Endodermal cell (in vitro differentiated cells): ENCODE measurements at places on chromosomes 4 and X. TPM values are rescaled to one million over a fixed set of nuclear protein-coding genes. Genes with fewer than 3 reads are reported as not detected.

The TGIF2LX gene
- not detected in 3 replicates for total RNA-seq

The EIF1AX gene
- total RNA-seq: 121 and 129 TPM in 2 replicates

The ART3 gene
- total RNA-seq: 0.92 and 0.99 TPM in 2 replicates

The FMR1NB gene
- not detected in 2 replicates for total RNA-seq

The SLC9B1 gene
- 1.4 to 2.1 TPM (median 1.6 TPM) in 3 replicates for total RNA-seq

The SLC38A5 gene
- 22.4 to 31.1 TPM (median 30.8 TPM) in 3 replicates for total RNA-seq

The NDST3 gene
- total RNA-seq: 0.71 to 0.84 TPM in 2 of 3 replicates, not detected in the other

The HTATSF1 gene
- total RNA-seq: 61.1 and 64.2 TPM in 2 replicates

The USP17L18 gene
- not detected in 3 replicates for total RNA-seq

DNA sequence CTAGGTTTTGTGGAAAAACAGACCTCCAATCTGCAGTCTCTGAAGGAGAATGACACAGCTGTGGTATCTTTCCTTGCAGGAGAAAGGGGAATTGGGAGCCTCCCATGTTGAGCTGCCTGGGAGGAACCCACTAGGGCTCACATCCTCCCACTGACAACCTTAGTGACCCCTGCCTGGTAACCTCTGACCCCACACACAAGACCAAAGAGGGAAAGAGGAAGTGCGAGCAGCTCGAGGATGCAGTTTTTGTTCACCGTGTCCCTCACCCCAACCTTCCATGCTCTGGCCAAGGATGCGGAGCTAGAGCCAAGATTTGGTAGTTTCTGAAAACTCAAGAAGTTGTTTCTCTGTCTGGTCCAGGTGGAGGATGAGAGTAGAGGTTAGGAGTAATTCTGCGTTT lies 5.4 kb upstream of the ZXDA start:
- H3K4me3 ChIP-seq: no peak overlapping the region
- DNase-seq: no peak
- H3K27ac ChIP-seq: no peak overlapping the region
- no peaks in the 10 kb centered on the region for H3K27me3 ChIP-seq
- no peaks in the 10 kb centered on the region for H3K36me3 ChIP-seq

- no peak overlapping the region for H3K27ac ChIP-seq
- no peaks in the 10 kb centered on the region for H3K27me3 ChIP-seq
- no peaks in the 10 kb centered on the region for H3K4me1 ChIP-seq
- no peak for DNase-seq
- no peak overlapping the region for H3K4me3 ChIP-seq
- no peaks in the 10 kb centered on the region for H3K36me3 ChIP-seq
Observed at GRCh38 chrX:18573556-18573955, 98.4 kb downstream of the RS1 start.

- H3K4me3 ChIP-seq: no peak overlapping the region
- DNase-seq: no peak
- no peaks in the 10 kb centered on the region for H3K4me1 ChIP-seq
Observed at GRCh38 chrX:12610079-12610478, 181.1 kb upstream of the PRPS2 start.

- H3K27me3 ChIP-seq: no peaks in the 10 kb centered on the region
- no peak overlapping the region for H3K4me3 ChIP-seq
Observed at GRCh38 chr4:93693141-93693540, 135.4 kb upstream of the ATOH1 start.

DNA sequence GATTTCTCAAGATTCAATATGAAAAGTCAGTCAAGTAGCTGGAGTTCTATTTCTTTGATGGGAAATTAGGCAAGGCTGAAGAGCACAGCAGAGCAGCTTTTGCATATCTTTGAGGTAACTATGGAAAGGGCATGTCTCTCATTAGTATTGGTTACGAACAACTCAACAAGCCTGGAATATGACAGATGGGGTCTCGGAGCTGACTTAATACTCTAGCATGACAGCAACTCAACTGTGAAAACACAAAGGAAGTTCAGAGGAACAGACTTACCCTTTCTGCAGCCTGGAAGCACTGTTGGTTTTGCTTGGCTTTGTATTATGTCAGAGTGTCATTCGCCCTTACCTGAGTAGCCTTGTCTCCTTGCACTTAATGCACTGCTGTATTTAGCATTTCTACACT lies 79.9 kb upstream of the AADAT start:
- H3K36me3 ChIP-seq: no peaks in the 10 kb centered on the region
- H3K27ac ChIP-seq: peak overlapping the region; percentile 0
- H3K4me3 ChIP-seq: no peak overlapping the region
- no peaks in the 10 kb centered on the region for H3K4me1 ChIP-seq
- DNase-seq: no peak
- H3K27me3 ChIP-seq: no peaks in the 10 kb centered on the region

DNA sequence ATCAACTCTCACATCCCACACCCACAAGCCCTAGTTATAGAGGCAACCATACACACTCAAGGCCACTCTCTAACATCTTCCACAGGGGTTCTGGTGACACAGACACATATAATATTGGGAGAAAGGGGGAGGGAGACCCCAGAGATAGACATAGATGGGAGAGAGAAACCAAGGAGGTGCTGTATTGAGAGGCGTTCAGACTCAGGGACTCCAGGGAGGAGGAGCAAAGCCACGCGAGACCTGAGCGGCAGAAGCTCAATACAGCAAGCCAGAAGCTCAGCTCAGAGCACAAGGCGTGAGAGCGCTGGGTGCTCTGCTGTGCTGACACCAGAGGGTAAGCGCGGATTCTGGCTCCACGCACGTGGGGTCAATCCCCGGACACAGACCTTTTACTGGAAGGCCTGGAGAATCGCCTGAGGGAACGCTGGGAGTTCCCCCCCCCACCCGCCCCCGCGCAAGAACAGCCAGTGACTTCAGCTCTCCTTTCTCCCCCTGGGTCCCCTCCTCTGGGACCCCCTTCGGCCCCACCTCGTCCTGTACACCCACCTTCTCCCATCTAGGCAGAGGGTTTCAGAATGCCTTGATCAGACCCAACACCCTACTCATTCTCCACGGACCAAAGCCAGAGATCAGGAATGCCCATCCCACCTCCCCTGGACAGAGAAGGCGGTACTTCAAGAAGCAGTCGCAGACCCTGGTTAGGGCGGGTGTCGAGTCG lies 8.7 kb downstream of the MSX1 start:
- peaks cover 100% of the 10 kb centered on the region for H3K27me3 ChIP-seq
- H3K27ac ChIP-seq: no peak overlapping the region
- H3K4me1 ChIP-seq: no peaks in the 10 kb centered on the region
- H3K36me3 ChIP-seq: no peaks in the 10 kb centered on the region
- no peak overlapping the region for H3K4me3 ChIP-seq
- DNase-seq: peak; percentile 56

GRCh38 chr4:39976945-39977488 lies 694 bp downstream of the PDS5A start:
- H3K27me3 ChIP-seq: no peaks in the 10 kb centered on the region
- peak overlapping the region; percentile 93 for H3K4me3 ChIP-seq
- no peaks in the 10 kb centered on the region for H3K4me1 ChIP-seq
- H3K27ac ChIP-seq: peak overlapping the region; percentile 89

DNA sequence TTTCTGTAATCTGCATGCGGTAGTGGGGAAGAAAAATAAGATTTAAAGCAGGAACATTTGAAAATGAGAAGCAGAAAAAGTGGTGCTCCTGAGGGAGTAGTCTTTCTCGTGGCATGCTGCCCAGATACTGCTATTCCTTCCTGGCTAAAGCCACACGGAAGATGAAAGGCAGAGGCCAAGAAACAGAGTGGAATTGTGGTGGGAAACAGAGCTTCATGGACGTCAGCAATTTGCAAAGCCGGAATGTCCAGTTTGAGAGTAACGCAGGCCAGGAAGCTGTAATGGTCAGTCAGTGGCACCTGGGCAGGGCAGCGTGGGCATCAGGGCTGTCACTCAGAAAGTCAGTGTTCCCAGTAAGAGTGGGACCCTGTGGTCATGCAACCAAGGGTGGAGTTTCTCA lies 63.7 kb upstream of the FMR1 start:
- no peaks in the 10 kb centered on the region for H3K4me1 ChIP-seq
- no peaks in the 10 kb centered on the region for H3K27me3 ChIP-seq
- H3K4me3 ChIP-seq: no peak overlapping the region
- H3K27ac ChIP-seq: no peak overlapping the region
- DNase-seq: no peak

DNA sequence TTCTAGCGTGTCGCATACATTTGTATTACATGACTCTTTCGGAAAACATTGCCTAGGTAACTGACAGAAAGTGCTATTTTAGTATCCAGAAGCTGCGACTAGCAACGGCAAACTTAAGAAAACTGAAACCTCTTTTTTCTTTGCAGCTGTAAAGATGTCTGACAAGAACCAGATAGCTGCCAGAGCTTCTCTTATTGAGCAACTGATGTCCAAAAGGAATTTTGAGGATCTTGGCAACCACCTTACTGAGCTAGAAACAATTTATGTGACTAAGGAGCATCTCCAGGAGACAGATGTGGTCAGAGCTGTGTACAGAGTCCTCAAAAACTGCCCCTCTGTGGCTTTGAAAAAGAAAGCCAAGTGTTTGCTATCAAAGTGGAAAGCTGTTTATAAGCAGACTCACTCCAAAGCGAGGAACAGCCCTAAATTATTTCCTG lies 9.4 kb downstream of the TCEANC start:
- H3K27me3 ChIP-seq: no peaks in the 10 kb centered on the region
- H3K4me1 ChIP-seq: no peaks in the 10 kb centered on the region
- no peaks in the 10 kb centered on the region for H3K36me3 ChIP-seq
- H3K4me3 ChIP-seq: no peak overlapping the region
- no peak overlapping the region for H3K27ac ChIP-seq

DNA sequence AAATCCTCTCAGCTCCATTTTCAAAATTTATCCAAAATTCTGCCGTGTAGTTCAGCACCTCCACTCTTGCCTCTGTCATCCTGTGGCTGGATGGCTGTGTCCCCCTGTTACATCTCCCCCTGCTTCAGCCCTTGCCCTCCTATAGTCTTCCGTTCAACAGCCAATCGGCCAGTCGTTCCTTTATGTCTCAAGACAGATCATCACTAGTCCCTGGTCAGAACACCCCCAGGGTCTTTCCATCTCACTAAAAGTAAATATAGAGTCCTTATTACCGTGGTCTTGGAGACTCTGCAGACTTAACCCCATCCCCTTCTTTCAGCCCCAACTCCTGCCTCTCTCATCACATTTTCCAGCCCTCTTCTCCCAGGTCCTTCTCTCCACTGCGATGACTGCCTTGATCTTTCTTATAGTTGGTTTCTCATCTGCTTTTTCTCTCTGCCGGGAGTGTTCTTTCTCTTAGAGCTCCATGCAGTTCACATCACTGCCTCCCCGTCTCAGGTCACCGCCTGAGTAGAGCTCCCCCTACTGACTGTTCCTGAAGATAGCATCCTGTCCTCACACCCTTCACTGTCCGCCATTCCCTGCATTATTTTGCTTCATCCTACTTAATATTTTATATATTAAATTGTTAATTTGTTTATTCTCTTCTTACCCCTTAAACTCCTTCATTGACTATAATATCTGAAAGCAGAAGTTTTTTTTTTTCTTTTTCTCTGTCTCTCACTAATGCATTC lies 736.9 kb upstream of the MAGEB2 start:
- no peaks in the 10 kb centered on the region for H3K4me1 ChIP-seq
- H3K4me3 ChIP-seq: no peak overlapping the region
- no peaks in the 10 kb centered on the region for H3K27me3 ChIP-seq
- DNase-seq: peak; percentile 66
- no peak overlapping the region for H3K27ac ChIP-seq

DNA sequence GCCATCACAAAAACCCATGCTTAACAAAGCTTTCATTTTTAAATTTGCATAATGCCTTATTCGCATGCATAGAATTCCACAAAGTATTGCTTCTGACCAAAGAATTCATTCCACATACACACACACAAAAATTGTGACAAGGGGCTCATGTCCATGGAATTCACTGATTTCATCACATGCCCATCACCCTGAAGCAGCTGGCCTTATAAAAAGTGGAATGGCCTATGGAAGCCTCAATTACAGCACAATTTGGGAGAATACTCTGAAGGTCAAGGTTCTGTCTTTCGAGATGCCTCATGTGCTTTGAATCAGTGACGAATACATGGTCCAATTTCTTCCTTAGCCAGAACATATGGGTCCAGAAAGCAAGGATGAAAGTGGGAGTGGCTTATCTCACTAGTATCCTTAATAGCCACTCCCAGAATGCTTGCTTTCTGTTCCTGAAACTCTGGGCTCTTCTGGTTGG lies 165.7 kb downstream of the KDR start:
- DNase-seq: no peak
- no peaks in the 10 kb centered on the region for H3K4me1 ChIP-seq
- H3K36me3 ChIP-seq: no peaks in the 10 kb centered on the region
- no peak overlapping the region for H3K4me3 ChIP-seq

GRCh38 chr4:140094438-140095420 lies 59.3 kb downstream of the MAML3 start:
- no peaks in the 10 kb centered on the region for H3K36me3 ChIP-seq
- peaks cover 36% of the 10 kb centered on the region for H3K4me1 ChIP-seq
- H3K27me3 ChIP-seq: no peaks in the 10 kb centered on the region
- H3K27ac ChIP-seq: peak overlapping the region; percentile 82

- H3K36me3 ChIP-seq: no peaks in the 10 kb centered on the region
- DNase-seq: no peak
- H3K4me3 ChIP-seq: no peak overlapping the region
- H3K27ac ChIP-seq: no peak overlapping the region
Observed at GRCh38 chr4:48334900-48335384, 6.4 kb upstream of the SLAIN2 start.

- H3K4me1 ChIP-seq: peaks cover 7% of the 10 kb centered on the region
- peak; percentile 62 for DNase-seq
- no peaks in the 10 kb centered on the region for H3K36me3 ChIP-seq
- H3K27ac ChIP-seq: no peak overlapping the region
- H3K4me3 ChIP-seq: peak overlapping the region; percentile 87
- peaks cover 85% of the 10 kb centered on the region for H3K27me3 ChIP-seq
Observed at GRCh38 chr4:54090804-54091623, 8.9 kb upstream of the GSX2 start.

- no peaks in the 10 kb centered on the region for H3K27me3 ChIP-seq
- H3K4me3 ChIP-seq: no peak overlapping the region
- H3K36me3 ChIP-seq: no peaks in the 10 kb centered on the region
Observed at GRCh38 chrX:17779434-17779833, 42.1 kb downstream of the SCML1 start.

GRCh38 chr4:147094238-147094637 lies 148.6 kb upstream of the TTC29 start:
- no peaks in the 10 kb centered on the region for H3K27me3 ChIP-seq
- H3K4me3 ChIP-seq: no peak overlapping the region
- DNase-seq: peak; percentile 59
- H3K4me1 ChIP-seq: no peaks in the 10 kb centered on the region
- no peak overlapping the region for H3K27ac ChIP-seq
